ENCODE measurements at places on chromosomes 7 and 10. TPM values are rescaled to one million over a fixed set of nuclear protein-coding genes. Genes with fewer than 3 reads are reported as not detected.

TMEM26 gene
- total RNA-seq = 1.2 TPM

DNA sequence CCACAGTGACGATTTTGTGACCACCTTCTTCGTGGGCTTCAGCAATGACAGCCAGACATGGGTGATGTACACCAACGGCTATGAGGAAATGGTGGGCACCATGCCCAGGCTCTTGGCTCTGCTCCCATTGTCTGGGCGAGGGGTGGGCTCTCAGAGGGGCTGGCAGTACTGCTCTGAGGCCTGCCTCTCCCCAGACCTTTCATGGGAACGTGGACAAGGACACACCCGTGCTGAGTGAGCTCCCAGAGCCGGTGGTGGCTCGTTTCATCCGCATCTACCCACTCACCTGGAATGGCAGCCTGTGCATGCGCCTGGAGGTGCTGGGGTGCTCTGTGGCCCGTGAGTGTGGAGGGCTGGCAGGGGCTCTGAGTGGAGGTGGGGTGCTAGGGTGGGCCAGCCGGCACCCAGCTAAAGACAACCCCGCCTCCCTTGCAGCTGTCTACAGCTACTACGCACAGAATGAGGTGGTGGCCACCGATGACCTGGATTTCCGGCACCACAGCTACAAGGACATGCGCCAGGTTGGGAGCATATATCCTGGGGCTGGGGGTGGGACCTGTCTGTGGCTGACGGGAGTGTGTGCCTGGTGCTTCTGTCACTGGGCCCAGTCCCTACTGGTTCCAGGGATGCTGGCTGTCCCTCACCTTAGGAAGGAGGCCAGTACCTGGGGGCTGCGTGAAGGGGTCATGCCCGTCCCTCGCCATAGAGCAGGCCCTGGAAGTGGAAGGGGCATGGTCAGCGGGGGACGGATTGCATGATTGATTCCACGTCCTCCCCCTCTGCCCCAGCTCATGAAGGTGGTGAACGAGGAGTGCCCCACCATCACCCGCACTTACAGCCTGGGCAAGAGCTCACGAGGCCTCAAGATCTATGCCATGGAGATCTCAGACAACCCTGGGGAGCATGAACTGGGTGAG lies 6.8 kb downstream of the AEBP1 start:
- H3K4me1 ChIP-seq = peaks cover 86% of the 10 kb centered on the region
- peaks cover 67% of the 10 kb centered on the region for H3K36me3 ChIP-seq
- no peaks in the 10 kb centered on the region for H3K27me3 ChIP-seq

GRCh38 chr10:10293481-10293951 lies 724.2 kb upstream of the CELF2 start:
- H3K36me3 ChIP-seq = no peaks in the 10 kb centered on the region
- peak overlapping the region; percentile 47 for H3K4me3 ChIP-seq
- no peak for DNase-seq
- H3K27me3 ChIP-seq = no peaks in the 10 kb centered on the region
- no peak overlapping the region for H3K27ac ChIP-seq
- H3K4me1 ChIP-seq = peaks cover 7% of the 10 kb centered on the region

- H3K27me3 ChIP-seq = no peaks in the 10 kb centered on the region
- no peak for DNase-seq
- H3K27ac ChIP-seq = no peak overlapping the region
- no peak overlapping the region for H3K4me3 ChIP-seq
These were observed 133.7 kb downstream of the LRRN3 start for GRCh38 chr7:111224354-111225231.

CUZD1 gene
- not detected for total RNA-seq

- H3K27ac ChIP-seq = no peak overlapping the region
- no peaks in the 10 kb centered on the region for H3K27me3 ChIP-seq
- H3K36me3 ChIP-seq = no peaks in the 10 kb centered on the region
- DNase-seq = no peak
- no peak overlapping the region for H3K4me3 ChIP-seq
These were observed 99.4 kb downstream of the MTPN start for GRCh38 chr7:135877805-135878204.

TSPAN15 gene
- total RNA-seq = 9.9 TPM

DNA sequence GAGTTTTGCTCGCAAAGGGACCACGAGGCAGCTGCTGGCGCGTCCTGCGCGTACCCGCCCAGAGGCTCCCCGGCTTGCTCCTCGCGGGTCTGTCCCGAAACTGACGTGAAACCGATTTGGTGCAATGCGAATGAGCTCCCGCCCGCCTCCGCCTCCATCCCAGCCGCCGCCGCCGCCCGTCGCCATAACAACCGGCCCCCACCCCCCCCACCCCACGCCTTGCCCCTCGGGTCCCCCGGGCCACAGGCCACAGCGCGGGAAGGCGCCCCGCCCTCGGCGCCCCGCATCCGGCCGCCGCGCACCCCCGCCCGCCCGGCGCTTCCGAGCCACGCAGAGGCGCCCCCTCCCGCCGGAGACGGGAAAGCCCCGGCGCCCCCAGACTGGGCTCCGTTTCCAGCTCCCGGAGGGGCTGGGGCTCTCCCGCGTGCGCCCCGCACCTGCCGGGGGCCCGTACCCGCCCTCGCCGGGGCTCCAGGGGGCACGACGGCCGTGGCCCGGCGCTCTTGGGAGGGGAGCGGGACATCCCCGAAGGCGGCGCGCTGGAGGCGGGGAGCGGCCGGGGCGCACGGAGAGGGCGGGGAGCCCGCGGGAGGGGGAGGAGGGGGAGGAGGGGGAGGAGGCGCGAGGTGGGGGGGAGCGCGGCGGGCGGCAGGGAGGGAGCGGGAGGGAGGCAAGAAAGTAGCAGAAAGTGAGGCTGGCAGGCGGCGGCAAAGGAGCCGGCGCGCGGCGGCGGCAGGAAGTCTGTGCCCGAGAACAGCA lies at the start of gene CAMK1D:
Gene CAMK1D, plus strand, starts transcription at position 678 of the 759 bp plus-strand sequence.
- H3K4me1 ChIP-seq = peaks cover 16% of the 10 kb centered on the region
- H3K36me3 ChIP-seq = no peaks in the 10 kb centered on the region
- no peaks in the 10 kb centered on the region for H3K27me3 ChIP-seq
- H3K27ac ChIP-seq = peak within 1 kb of the TSS; percentile 90

RGR gene
- total RNA-seq = not detected

DNA sequence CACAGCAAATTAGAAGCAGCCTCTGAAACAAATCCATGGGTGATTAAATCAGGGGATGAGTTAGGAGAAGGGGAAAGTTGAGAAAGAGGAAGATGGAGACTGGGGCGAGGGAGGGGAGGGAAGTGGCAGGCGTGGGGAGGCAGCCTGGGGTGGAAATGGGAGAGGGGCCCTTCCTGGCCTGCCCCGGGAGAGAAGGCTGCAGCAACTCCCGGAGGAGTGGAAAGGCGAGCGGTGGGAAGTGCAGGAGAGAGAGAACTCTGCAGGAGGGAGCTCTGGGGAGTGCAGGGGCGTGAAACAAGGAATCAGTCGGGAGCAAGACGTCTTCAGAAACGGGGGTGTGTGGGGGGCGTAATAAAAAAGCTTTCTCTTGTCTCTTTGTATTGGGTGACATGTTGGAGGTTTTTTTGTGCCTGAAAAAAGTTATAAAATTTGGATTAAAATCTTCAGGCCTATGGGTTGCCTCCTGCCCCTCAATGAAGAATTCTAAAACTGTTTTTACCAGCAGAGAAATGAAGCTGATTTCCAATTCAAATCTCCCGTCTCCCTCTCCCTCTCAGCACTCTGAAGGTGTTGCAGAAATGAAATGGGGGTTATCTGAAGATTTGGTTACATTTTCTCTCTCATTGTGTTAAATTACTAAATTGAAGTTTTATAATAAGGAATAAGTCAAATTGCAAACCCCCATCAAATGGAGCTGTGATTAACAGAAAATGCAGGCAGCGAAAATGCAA lies 4.7 kb upstream of the UNCX start:
- H3K4me1 ChIP-seq = peaks cover 4% of the 10 kb centered on the region
- no peak overlapping the region for H3K27ac ChIP-seq
- DNase-seq = no peak
- peaks cover 52% of the 10 kb centered on the region for H3K27me3 ChIP-seq
- no peaks in the 10 kb centered on the region for H3K36me3 ChIP-seq
- H3K4me3 ChIP-seq = no peak overlapping the region

DNA sequence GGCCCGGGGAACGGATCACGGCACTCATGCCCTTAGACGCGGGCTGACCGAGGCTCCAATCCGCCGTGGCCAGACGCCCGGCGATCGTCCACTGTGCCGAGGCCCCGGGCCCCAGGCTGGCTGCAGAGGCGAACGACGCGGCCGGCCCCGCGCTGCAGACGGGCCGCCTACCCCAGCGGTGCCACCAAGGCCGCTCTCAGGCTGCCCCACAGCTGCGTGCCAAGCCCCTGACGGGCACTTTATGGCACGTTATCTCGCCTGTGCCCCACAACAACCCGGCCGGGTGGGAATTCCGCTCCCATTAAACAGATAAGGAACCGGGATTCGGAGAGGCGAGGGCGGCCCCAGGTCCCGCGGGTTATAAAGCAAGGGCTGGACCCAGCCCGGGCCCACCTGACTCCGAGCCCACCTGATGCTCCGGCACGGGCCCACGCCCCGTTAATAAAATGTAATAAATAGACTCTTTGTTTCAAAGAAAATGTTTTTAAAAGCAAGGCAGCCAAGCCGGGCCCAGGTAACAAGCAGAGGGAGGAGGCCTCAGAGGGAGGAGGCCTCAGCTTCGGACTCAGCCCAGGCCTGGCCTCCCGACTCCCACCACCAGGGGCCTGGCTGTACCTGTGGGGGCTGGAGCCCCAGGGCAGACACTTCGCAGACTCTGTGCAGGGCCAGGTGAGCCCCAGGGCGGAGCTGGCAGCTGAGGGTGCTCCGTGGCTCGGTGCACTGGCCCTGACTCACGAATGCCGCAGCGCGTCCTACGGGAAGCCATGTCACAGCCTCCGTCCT lies 79.7 kb downstream of the FOXL3 start:
- H3K36me3 ChIP-seq = no peaks in the 10 kb centered on the region
- DNase-seq = no peak
- no peak overlapping the region for H3K4me3 ChIP-seq
- H3K27me3 ChIP-seq = no peaks in the 10 kb centered on the region
- no peaks in the 10 kb centered on the region for H3K4me1 ChIP-seq
- H3K27ac ChIP-seq = no peak overlapping the region

DNA sequence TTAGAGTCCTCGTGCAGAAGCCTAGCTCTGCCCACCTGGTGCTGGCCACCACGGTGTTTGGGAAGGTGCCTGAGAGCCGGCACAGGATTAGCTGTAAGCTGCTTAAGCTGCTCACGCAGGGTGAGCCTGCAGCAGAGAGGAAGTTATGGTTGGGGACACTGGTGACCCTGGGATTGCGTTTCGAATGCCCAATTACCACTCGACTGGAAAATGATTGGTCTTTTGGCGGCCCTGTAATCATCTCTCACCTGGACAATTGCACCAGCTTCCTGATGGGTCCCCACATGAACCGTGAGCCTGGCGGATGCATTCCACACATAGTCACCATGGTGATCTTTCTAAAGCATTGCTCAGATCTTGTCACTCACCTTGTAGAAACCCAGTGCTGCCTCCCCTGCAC lies 442.3 kb upstream of the ZMIZ1 start:
- H3K27ac ChIP-seq = no peak overlapping the region
- H3K4me1 ChIP-seq = peaks cover 10% of the 10 kb centered on the region
- DNase-seq = no peak

CALCR gene
- total RNA-seq = not detected

- no peak overlapping the region for H3K27ac ChIP-seq
- no peaks in the 10 kb centered on the region for H3K4me1 ChIP-seq
- DNase-seq = no peak
- H3K4me3 ChIP-seq = no peak overlapping the region
- H3K36me3 ChIP-seq = no peaks in the 10 kb centered on the region
- no peaks in the 10 kb centered on the region for H3K27me3 ChIP-seq
These were observed 162.6 kb downstream of the ADAM12 start for GRCh38 chr10:126225672-126226008.

OR2F1 gene
- not detected for total RNA-seq

DNA sequence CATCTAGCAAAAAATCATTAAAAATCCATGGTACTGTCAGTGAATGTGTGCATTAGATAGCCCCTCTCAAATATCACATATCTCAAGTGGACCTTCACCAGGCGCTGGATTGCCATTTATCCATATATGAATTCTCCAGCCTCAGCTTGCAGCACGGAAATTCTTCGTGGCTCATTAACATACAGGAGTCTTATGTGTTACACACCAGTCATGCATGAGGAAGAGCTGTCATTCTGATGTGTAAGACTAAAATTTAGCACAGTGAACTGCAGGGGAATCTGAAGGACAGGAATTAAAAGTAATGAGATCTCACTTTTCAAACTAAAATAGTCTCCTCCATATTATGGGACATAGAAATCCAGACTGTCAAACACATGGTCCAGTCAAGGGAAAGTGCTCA lies 542.4 kb upstream of the DPP6 start:
- H3K27me3 ChIP-seq = no peaks in the 10 kb centered on the region
- no peaks in the 10 kb centered on the region for H3K36me3 ChIP-seq
- no peak for DNase-seq
- no peaks in the 10 kb centered on the region for H3K4me1 ChIP-seq

CFTR gene
- not detected for total RNA-seq

HMX2 gene
- total RNA-seq = not detected

- DNase-seq = no peak
- H3K27me3 ChIP-seq = no peaks in the 10 kb centered on the region
- no peak overlapping the region for H3K27ac ChIP-seq
These were observed 2.9 kb upstream of the BTRC start for GRCh38 chr10:101351017-101351416.

ST8SIA6 gene
- 8.9 TPM for total RNA-seq

ASB10 gene
- total RNA-seq = not detected

IL6 gene
- total RNA-seq = 151 TPM

CYP2E1 gene
- total RNA-seq = 5.3 TPM

TCERG1L gene
- total RNA-seq = not detected

GBX1 gene
- total RNA-seq = not detected

DNA sequence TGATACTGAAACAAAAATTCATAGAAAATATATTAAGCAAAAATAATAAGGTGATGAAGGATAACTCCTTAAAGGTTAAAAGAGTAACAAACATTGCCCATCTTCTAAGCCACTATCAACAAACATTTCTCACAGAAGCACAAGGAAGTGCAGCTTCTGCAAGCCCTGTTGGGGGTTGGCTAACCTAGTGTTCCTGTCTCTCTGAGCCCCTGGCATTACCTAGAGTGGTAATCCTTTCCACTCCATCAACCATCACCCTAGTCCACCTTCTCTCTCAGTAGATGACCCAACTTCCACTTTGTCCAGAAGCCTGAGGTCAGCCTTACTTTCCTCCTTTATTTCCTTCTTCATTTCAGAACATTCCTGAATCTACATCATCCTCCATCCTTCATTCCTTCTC lies 59.7 kb downstream of the HIPK2 start:
- peaks cover 28% of the 10 kb centered on the region for H3K4me1 ChIP-seq
- no peak for DNase-seq
- H3K4me3 ChIP-seq = no peak overlapping the region
- no peaks in the 10 kb centered on the region for H3K27me3 ChIP-seq
- H3K27ac ChIP-seq = no peak overlapping the region

- no peaks in the 10 kb centered on the region for H3K36me3 ChIP-seq
- DNase-seq = no peak
- H3K27ac ChIP-seq = no peak overlapping the region
- H3K27me3 ChIP-seq = no peaks in the 10 kb centered on the region
These were observed 94.0 kb upstream of the LANCL2 start for GRCh38 chr7:55271069-55271626.

- DNase-seq = no peak
- H3K27me3 ChIP-seq = no peaks in the 10 kb centered on the region
- H3K36me3 ChIP-seq = no peaks in the 10 kb centered on the region
- no peak overlapping the region for H3K4me3 ChIP-seq
These were observed 202.2 kb downstream of the TMEM178B start for GRCh38 chr7:141276031-141276430.

Measured in thoracic aorta (tissue), 2 donors.